Gastrocnemius medialis (tissue), 4 donors: ENCODE measurements at places on chromosomes 7 and 10. TPM values are rescaled to one million over a fixed set of nuclear protein-coding genes. Genes with fewer than 3 reads are reported as not detected.

C10orf62 gene
- not detected for total RNA-seq

SFTPA1 gene
- total RNA-seq, result not detected

AKR1C3 gene
- 48.3 TPM for total RNA-seq

ZNF853 gene
- total RNA-seq, result 21.6 TPM

LIPK gene
- not detected for total RNA-seq

VAX1 gene
- not detected for total RNA-seq

GRCh38 chr10:102410429-102411073 lies 8.0 kb downstream of the PSD start:
- H3K36me3 ChIP-seq, result no peaks in the 10 kb centered on the region
- H3K27ac ChIP-seq, result no peak overlapping the region
- peak overlapping the region; percentile 8 for H3K4me3 ChIP-seq
- no peak for DNase-seq

GRCh38 chr10:13597909-13598308 lies 11.1 kb downstream of the PRPF18 start:
- DNase-seq, result no peak
- H3K27ac ChIP-seq, result no peak overlapping the region
- no peaks in the 10 kb centered on the region for H3K36me3 ChIP-seq
- H3K4me1 ChIP-seq, result no peaks in the 10 kb centered on the region
- H3K27me3 ChIP-seq, result no peaks in the 10 kb centered on the region
- no peak overlapping the region for H3K4me3 ChIP-seq

DNA sequence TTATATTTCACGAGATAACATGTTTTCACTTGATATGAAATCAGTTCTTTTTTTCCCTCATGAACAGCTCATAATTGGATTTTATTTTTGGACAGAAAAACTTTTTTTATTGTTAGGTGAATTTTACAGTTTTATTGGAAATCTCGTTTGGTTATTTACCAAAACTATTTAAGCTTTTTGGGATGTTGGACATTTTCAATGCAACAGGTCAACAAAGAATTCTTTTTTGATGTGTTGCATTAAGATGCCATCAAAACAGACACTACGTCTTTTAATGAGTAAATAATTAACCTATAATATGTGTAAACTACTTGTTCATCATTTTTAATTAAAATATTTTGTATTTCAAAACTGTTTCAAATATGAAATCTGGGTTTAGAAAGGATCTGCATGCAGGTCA lies 5.3 kb downstream of the KMT2E start:
- H3K36me3 ChIP-seq, result no peaks in the 10 kb centered on the region
- H3K4me1 ChIP-seq, result peaks cover 83% of the 10 kb centered on the region
- DNase-seq, result no peak
- H3K4me3 ChIP-seq, result peak overlapping the region; percentile 26

DNA sequence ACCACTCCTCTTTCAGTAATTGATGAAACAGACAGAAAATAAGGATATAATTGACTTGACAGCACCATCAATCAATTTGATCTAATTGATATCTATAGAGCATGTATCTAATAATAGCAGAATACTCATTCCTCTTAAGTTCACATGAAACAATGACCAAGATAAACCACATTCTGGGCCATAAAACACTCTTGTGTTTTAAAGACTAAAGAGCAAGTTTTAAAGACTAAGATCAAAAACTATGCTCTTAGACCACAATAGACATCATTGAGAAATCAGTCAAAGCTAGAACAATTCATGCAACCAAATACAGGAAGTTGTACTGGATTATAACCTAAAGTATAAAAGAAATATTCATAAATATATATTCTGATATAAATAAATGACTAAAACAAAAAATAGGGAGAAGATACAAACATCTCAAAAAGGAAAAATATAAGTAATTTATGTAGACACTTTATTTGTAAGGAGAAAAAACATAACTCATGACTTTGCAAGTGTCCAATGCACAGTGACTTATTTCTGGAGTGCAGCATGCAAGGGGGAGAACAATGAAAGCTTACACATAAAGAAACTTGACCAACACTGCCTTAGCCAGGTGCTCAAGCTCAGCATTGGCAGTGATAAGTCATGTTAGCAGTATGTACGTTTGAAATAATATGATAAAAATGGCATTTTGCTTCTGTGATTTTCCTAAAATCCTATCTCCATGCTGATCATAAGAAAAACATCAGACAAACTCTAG lies 312.7 kb upstream of the IGFBP3 start:
- no peaks in the 10 kb centered on the region for H3K27me3 ChIP-seq
- no peaks in the 10 kb centered on the region for H3K36me3 ChIP-seq
- DNase-seq, result no peak
- no peak overlapping the region for H3K27ac ChIP-seq

- no peak overlapping the region for H3K27ac ChIP-seq
- H3K36me3 ChIP-seq, result no peaks in the 10 kb centered on the region
- H3K4me3 ChIP-seq, result no peak overlapping the region
- H3K4me1 ChIP-seq, result peaks cover 4% of the 10 kb centered on the region
- no peaks in the 10 kb centered on the region for H3K27me3 ChIP-seq
Measured at GRCh38 chr10:131145756-131146155, 165.8 kb downstream of the TCERG1L start.

GRCh38 chr7:28999427-28999826 lies 41.3 kb upstream of the TRIL start:
- no peaks in the 10 kb centered on the region for H3K36me3 ChIP-seq
- H3K27ac ChIP-seq, result no peak overlapping the region
- no peak for DNase-seq

- no peak overlapping the region for H3K27ac ChIP-seq
- no peak for DNase-seq
- peaks cover 22% of the 10 kb centered on the region for H3K4me1 ChIP-seq
- H3K27me3 ChIP-seq, result no peaks in the 10 kb centered on the region
- H3K36me3 ChIP-seq, result no peaks in the 10 kb centered on the region
- no peak overlapping the region for H3K4me3 ChIP-seq
Measured at GRCh38 chr10:70137927-70138883, 5.6 kb upstream of the AIFM2 start.

GRCh38 chr7:69373171-69374043 lies 224.9 kb upstream of the AUTS2 start:
- no peak overlapping the region for H3K4me3 ChIP-seq
- H3K4me1 ChIP-seq, result no peaks in the 10 kb centered on the region
- H3K36me3 ChIP-seq, result no peaks in the 10 kb centered on the region
- no peak for DNase-seq
- H3K27me3 ChIP-seq, result no peaks in the 10 kb centered on the region

DNA sequence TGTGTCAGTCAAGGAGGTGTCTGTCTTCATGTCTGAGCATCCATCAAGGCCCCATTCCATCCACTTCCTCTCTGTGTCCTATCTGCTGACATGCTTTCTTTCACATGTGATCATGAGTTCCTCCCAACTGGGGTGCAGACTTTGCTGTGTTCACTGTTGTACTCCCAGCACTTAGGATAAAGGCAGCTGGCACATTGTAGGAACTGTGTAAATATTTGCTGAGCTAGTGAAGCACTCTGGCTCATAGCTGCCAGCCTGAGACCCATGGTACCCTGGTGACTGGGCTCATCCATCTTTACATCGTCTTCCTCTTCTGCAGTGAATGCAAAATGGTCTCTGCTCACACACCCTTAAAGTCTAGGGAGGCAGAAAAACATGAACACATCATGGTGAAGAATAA lies 242.2 kb upstream of the IGFBP3 start:
- no peak overlapping the region for H3K4me3 ChIP-seq
- no peak overlapping the region for H3K27ac ChIP-seq
- no peaks in the 10 kb centered on the region for H3K27me3 ChIP-seq
- no peak for DNase-seq
- H3K36me3 ChIP-seq, result no peaks in the 10 kb centered on the region

- H3K27me3 ChIP-seq, result no peaks in the 10 kb centered on the region
- no peaks in the 10 kb centered on the region for H3K4me1 ChIP-seq
- H3K36me3 ChIP-seq, result no peaks in the 10 kb centered on the region
- DNase-seq, result no peak
Measured at GRCh38 chr7:42161110-42161509, 75.9 kb downstream of the GLI3 start.

GRCh38 chr10:29584436-29584835 lies 50.3 kb downstream of the SVIL start:
- no peak overlapping the region for H3K4me3 ChIP-seq
- H3K27ac ChIP-seq, result peak overlapping the region; percentile 96
- no peak for DNase-seq
- H3K27me3 ChIP-seq, result no peaks in the 10 kb centered on the region

- no peaks in the 10 kb centered on the region for H3K36me3 ChIP-seq
- no peaks in the 10 kb centered on the region for H3K27me3 ChIP-seq
- H3K27ac ChIP-seq, result no peak overlapping the region
- no peak overlapping the region for H3K4me3 ChIP-seq
- no peaks in the 10 kb centered on the region for H3K4me1 ChIP-seq
Measured at GRCh38 chr7:117784315-117784714, 88.9 kb downstream of the CTTNBP2 start.

- no peak for DNase-seq
- peaks cover 67% of the 10 kb centered on the region for H3K4me1 ChIP-seq
- H3K27ac ChIP-seq, result peak overlapping the region; percentile 85
Measured at GRCh38 chr7:80624763-80625162, 13.7 kb upstream of the CD36 start.

- H3K36me3 ChIP-seq, result no peaks in the 10 kb centered on the region
- H3K27ac ChIP-seq, result no peak overlapping the region
- no peak overlapping the region for H3K4me3 ChIP-seq
- H3K4me1 ChIP-seq, result no peaks in the 10 kb centered on the region
- DNase-seq, result no peak
- no peaks in the 10 kb centered on the region for H3K27me3 ChIP-seq
Measured at GRCh38 chr7:147261693-147262092, 1145.1 kb downstream of the CNTNAP2 start.

DNA sequence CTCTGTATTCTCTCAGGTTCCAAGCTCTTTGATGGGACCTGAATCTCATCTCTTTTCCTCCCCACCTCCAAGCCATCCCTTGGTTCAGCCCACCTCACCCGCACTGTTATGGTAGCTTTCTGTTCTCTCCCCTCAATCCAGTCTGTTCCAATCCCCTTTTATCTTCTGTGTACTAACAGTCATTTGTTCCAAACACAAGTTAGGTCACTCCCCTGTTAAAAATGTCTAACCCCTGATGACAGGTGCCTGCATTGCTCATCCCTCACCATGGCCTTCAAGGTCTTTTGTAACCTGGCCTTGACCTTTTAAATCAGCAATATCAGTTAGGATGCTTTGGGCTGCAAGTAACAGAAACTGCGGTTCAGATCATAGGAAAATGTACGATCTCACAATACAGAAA lies 74.8 kb downstream of the CYP26A1 start:
- H3K27ac ChIP-seq, result no peak overlapping the region
- H3K27me3 ChIP-seq, result no peaks in the 10 kb centered on the region
- H3K4me3 ChIP-seq, result no peak overlapping the region
- no peak for DNase-seq

- no peak for DNase-seq
- H3K4me1 ChIP-seq, result no peaks in the 10 kb centered on the region
- H3K27ac ChIP-seq, result no peak overlapping the region
Measured at GRCh38 chr7:134031835-134032617, 95.1 kb upstream of the LRGUK start.

DNA sequence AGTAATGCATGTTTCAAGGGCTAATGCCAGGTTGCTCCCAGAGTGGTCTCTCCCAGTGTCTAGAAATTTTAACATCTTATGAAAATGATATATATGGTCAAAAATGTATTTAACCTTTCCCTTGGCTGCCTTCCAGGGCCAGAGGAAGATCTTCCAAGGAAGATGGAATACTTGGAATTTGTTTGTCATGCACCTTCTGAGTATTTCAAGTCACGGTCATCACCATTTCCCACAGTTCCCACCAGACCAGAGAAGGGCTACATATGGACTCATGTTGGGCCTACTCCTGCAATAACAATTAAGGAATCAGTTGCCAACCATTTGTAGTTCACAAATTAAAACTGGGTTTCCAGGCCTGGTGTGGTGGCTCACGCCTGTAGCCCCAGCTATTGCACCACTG lies 9.0 kb downstream of the GATAD1 start:
- no peak overlapping the region for H3K27ac ChIP-seq
- no peaks in the 10 kb centered on the region for H3K4me1 ChIP-seq
- DNase-seq, result no peak

DNA sequence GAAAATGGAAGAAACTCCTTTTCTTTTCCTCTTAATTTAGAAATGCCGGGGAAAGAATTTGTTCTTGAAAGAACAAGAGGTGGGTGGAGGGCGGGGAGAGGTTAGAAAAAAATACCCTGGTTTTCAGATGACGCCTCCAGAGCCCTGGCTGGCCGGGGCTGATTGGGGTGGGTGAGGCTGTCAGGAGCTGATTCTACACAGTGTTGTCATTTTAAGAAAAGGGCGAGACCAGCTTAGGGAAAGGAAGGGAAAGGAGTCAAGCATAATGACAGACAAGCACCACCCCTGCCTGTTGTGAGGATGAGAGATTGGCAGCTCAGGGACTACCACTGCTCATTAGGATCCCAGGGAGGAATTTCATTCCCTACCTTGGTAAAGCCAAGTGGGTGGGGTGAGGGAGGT lies 9.9 kb upstream of the FAM180A start:
- no peaks in the 10 kb centered on the region for H3K27me3 ChIP-seq
- DNase-seq, result no peak
- H3K27ac ChIP-seq, result peak overlapping the region; percentile 56
- H3K4me1 ChIP-seq, result peaks cover 14% of the 10 kb centered on the region

DNA sequence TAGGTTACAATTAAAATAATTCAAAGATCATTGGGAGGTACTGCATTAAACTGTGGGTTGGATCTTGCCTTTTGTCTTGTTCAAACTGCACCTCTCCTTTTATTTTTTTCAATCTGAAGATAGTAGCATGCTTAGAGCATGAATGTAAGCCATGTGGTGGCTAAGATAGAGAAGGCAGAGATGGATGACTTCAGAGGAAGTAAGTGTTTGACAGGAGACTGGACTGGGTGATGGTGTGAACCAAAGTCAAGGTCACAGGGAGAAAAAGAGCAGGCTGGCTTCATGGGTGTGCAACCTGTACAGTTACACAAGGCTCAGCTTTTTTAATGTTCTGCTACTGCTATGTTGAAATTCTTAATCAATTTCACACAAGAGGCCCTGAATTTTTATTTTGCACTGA lies 85.6 kb downstream of the ZEB1 start:
- H3K27ac ChIP-seq, result peak overlapping the region; percentile 2
- no peaks in the 10 kb centered on the region for H3K27me3 ChIP-seq
- no peak for DNase-seq
- H3K4me3 ChIP-seq, result no peak overlapping the region

DNA sequence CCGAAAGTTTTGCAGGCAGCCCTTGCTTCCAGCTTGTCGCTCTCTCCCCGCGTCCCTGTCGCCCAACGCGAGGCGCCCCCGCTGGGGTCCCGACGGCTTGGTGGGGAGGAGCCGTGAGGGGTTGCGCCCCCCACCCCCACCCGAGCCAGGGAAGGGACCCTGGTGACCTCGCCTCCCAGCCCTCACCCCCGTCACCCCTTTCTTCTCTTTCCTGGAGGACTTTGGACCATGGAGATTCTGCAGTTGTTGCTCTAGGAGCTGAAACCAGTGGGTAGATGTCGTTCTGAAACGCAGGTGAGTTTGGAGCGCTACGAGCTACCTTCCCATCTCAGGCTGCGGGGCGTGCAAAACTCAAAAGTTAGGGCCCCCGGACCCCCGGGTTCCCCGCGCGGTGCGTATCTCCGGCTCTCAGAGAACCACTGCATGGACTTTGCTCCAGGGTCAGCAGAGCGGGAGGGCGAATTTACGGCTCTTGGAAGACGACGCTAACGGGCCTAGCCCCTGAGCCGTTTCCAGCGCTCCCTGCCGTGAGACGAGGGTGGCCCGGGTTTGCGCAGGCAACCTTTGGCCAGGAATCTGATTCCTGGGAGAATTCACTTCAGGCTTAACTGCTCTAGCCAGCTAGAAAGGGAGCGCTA lies 684 bp upstream of the ATXN7L1 start:
- peaks cover 18% of the 10 kb centered on the region for H3K4me1 ChIP-seq
- no peaks in the 10 kb centered on the region for H3K36me3 ChIP-seq
- DNase-seq, result no peak
- peak overlapping the region; percentile 48 for H3K27ac ChIP-seq

- H3K36me3 ChIP-seq, result no peaks in the 10 kb centered on the region
- peak overlapping the region; percentile 50 for H3K27ac ChIP-seq
- peak; percentile 36 for DNase-seq
Measured at GRCh38 chr7:80583901-80584300, 54.5 kb upstream of the CD36 start.
